ENCODE measurements at places on chromosomes 4 and X.

DNA sequence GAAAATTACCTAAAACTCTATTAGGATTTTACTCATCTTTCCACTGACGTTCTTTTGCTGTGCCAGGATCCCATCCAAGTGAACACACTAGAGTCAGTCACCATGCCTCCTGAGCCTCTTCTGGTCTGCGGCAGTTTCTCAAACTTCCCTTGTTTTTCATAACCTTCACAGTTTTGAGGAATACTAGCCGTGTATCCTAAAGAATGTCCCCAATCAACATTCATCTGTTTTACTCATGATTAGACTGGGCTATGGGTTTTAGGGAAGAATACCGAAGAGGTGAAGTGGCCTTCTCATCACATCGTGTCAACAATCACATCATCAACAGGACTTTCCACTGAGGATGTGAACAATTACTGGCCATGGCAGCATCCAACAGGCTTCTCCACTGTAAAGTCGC, 4.8 kb downstream of the LRP2BP start:
- no peak for DNase-seq

DNA sequence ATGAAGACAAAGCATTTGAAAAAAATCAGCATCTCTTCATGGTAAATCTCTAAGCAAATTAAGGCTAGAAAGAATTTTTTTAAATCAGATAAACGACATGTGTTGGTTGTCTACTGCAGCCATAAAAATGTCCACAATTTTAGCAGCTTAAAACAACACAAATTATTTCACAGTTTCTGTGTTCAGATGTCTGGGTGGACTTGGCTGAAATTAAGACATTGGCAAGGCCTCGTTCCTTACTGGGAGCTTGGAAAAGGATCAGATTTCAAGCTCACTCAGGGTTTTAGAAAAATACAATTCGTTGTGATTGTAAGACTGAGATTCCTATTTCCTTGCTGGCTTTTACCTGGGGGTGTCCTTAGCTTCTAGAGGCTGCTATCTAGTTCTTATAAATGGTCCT, 1470.6 kb downstream of the PCDH19 start:
- DNase-seq: no peak

DNA sequence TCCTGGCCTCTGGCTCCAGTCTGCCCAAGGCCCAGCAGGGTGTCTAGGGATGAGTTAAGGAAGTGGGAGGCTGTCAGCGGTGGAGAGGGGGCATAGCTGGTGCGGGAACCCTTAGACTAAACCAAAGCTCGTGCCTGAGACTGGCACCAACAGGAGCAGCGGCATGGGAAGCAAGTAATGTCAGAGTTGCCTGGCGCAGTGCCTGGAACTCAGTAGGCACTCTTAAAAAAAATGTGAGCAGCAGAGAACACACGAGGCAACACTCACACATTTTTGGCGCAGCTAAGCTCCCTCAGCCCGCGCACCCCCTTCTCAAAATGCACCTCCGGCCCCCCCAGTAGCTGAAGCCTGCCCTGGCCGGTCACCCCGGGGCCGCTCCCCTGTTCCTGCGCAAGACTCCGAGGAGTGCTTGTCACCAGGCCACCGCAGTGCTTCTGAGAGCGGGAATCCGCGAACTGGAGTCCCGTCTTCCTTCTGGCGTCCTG, 583 bp downstream of the GABRE start:
- peak; percentile 12 for DNase-seq

DNA sequence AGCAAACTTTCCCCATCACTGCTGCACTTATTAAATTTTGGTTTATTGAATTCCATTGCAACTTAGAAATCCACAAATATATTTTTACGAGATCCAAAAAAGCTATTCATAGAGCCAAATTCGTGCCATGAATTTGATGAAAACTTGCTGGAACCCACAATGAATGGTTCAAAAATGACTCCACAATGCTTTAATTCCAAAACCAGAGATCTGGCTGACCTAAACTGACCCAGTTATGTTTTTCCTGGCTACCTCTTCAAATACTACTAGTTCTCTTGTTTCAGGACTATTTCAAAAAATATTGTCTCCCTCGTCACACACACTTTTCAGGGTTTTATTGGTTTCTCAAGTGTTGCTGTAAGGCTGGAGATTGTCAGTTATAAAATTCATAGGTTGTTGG, 474.8 kb downstream of the PDGFC start:
- DNase-seq: peak; percentile 78

DNA sequence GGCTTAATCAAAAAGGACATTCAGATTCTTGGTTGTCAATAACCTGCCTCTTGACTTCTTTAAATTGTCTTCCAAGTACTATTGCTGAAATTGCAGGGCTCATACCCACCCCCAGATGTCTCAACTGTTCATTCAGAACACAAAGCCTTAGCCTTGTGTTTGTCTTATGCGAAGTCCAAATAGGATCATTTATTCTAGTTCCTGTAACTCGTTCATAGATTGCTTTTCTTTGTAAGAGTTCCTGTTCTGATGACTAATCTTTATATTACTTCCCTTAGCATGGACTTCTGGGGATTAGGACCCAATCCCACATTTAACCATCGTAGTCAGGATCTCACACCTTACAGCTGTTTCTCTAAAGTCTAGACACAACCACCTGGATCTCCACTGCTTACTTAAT, 226.0 kb downstream of the VEGFC start:
- no peak for DNase-seq

- peak; percentile 58 for DNase-seq
Observed at GRCh38 chrX:119655125-119655524, 37.8 kb downstream of the SEPTIN6 start.

GRCh38 chr4:47672696-47673095, 165.2 kb downstream of the CORIN start:
- no peak for DNase-seq

DNA sequence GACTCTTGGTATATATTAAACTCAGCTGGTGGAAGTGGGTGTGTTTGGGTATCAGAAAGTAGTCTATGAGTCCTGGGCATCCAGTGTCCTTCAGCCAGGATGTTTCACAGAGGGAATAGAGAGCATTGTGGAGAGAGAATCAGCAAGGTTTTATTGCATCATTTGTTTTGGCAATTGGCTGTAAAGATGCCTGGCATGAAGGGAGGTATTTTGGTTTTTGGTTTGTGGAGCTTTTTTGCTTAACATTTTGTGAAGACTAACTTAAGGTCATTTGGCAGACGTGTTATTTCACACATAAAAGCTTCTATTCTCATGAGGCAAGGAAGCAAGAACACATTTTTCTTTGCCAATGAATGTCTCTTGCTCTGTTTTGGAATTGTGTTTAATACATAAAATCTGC, 71.1 kb downstream of the DCLK2 start:
- peak; percentile 55 for DNase-seq

DNA sequence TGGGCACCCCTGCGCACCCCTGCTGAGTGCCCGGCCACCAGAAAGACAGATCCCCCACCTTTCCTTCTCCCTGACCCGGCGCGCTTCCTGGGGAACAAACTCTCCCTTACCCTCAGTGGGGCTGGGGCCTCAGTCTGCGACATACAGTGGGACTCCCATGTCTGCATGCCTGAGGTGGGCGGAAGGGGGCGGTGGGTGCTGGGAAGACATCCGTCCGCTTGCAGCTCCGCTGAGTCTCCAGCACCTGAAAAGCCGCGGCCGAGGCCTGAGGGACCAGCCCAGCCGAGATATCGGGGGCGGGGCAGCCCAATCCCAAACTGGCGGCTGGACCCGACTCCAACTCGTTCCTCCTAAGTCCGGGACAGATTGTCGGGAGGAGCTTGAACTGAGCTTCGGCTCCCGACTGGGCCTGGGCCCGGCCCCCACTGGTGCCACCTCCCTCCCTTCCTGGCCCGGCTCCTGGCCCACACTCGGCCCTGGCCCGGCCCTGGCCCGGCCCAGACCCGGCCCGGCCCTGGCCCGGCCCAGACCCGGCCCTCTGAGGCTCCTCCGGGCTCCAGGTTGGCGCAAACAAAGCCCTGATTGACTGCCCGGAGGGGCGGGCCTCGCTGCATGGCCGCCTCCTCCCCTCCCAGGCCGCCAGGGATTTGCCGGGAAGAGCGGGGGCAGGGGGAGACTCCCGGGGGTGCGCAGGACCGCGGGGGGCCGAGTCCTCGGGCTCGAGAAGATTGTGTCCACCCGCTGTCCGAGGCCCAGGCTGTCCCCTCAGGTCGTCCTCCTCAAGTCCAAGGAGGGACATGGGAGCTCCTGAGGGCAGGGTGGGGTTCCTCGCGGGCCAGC, 877 bp upstream of the SLC16A2 start:
- peak; percentile 57 for DNase-seq

DNA sequence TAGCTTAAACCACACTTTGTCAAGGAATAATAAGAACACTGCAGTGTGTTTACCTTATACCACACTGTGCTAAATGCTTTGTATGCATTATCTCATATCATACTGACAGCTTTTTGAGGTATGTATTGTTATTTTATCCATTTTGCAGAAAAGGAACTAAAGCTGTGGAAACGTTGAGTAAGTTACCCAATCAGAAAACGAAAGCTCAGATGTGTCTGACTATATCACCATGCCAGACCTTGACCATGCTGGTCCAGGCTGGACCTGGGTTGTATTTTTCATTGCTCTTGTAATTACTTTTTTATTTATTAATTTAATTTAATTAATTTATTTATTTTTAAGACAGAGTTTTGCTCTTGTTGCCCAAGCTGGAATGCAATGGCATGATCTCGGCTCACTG, 2.1 kb downstream of the HSD17B11 start:
- DNase-seq: no peak

- DNase-seq: no peak
Observed at GRCh38 chrX:130158311-130158710, 7.3 kb downstream of the AIFM1 start.

DNA sequence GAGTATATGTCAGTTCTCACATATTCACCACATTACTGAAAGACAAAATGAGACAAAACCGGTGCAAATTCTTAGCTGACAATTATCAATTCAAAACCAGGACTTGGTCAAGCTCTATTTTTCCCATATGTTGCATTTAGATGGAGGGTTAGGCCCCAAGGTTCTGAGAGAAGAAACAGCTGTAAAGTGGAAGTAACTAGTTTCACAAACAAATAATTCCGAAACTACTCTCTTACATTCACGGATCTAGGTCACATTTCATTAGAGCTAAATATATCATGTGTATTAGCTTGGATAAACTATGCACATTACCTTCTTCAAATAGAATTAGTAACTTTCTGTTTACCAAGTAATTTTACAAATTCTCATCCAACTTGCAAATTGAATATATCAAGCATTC, 3.7 kb upstream of the GABRA2 start:
- no peak for DNase-seq

DNA sequence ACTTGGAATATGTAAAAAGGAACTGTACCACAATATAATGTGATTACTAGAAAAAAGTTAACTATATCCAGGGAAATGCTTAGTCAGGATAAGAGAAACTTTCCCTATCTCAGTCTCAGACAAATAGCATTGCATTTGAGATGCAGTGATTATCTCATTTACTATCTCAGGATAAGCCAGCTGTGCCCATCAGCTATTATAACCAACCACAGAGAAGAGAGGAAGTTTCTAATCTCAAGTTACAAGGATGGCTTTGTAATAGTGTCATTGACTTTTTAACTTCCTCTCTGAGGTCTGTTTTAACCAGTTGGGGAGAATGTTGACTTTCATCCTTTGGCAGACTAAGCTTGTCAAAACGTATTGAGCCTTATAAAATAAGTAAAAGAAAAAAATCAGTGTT, 56.5 kb downstream of the SNX25 start:
- DNase-seq: peak; percentile 61

GRCh38 chrX:265502-265901, 15.7 kb upstream of the PLCXD1 start:
- DNase-seq: no peak

GRCh38 chrX:73668779-73669178, 105.8 kb downstream of the CHIC1 start:
- no peak for DNase-seq

DNA sequence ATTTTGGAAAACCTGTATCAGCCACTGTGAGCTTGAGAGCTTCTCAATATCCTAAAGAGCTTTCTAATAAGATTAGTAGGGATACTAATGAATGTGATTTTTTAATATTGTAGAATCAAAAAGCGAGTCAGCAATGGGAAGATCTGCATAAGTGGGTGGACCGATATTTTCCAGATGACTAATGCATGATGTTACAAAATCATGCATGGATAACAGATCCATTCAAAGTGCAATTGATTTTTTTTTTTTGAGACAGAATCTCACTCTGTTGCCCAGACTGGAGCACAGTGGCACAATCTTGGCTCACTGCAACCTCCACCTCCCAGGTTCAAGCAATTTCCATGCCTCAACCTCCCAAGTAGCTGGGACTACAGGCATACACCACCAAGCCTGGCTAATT, 7.3 kb upstream of the CLDN2 start:
- DNase-seq: no peak

DNA sequence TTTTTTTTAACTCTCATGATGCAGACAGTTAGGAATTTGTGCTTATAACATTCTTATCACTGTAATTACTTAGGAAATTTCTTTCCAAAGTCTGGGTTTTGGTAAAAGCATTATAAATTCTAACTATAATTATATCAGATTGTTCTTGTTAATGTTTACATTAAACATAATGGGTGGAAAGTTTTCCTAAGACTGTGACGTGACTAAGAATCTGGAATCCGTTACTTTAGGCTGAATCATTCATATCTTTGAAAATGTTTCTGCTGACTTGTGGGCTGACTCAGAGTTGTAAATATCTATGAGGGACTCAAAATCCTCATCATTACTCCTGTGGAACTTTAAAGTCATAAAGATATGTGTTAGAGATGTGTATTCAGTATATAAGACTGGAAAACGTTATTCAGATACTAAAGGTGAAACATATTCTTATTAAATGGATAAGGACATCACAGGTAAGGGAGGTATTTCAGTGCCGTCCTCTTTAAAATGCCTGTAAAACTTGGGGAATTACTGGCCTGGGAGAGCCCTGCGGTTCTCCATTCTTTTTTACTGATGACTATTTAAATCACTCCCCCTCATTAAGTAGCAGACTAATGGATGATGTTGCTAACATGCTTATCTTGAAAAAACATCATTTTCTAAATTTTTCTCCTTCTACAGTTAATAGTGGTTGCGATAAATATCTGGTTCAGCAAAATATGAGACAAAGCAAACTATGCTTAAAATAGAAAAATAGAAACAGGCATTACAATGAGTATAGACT, 159.0 kb downstream of the DCLK2 start:
- peak; percentile 98 for DNase-seq

GRCh38 chr4:76960014-76960413, 10.5 kb downstream of the SEPTIN11 start:
- DNase-seq: peak; percentile 27

- peak; percentile 22 for DNase-seq
Observed at GRCh38 chr4:154471526-154472331, 19.9 kb downstream of the DCHS2 start.

DNA sequence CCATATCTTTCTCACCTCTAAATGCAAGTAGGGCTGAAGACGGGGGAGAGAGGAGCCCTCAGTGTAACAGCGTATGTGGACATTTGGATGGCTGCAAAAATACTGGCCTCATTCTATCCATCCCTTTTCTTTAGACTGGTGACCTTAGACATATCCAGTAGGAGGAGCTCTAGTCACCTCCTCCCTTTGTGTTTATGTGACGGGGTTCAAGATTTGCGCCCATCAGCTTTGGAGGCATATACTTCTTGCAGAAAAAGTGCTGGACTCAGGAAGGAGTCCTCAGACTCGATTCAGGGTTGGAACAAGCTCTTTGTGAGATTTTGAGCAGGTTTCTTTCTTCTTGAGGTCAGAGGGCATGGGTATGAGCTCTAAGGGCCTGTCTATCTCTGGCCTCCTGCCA, 86.2 kb downstream of the MAMLD1 start:
- DNase-seq: no peak

- no peak for DNase-seq
Observed at GRCh38 chr4:139866276-139866962, 200.8 kb downstream of the MGST2 start.

Data from fibroblast of skin of right quadriceps (primary cell).